ENCODE measurements at places on chromosomes 1 and 21. TPM values are rescaled to one million over a fixed set of nuclear protein-coding genes. Genes with fewer than 3 reads are reported as not detected.

Gene PPIAL4G
- 0.09 TPM for total RNA-seq

Gene RIPPLY3
- 2.8 TPM for total RNA-seq

Gene HSPA6
- 0.09 TPM for total RNA-seq

Gene SYTL1
- total RNA-seq, result 7.9 TPM

Gene DDR2
- 0.69 TPM for total RNA-seq

Gene EDARADD
- total RNA-seq, result 1.7 TPM

Gene ALX3
- not detected for total RNA-seq

Gene LMX1A
- total RNA-seq, result 8.7 TPM

Gene ANGPTL7
- total RNA-seq, result not detected

Gene GRIK3
- total RNA-seq, result 1.7 TPM

Gene GPX7
- 21.9 TPM for total RNA-seq

Gene F13B
- total RNA-seq, result not detected

Gene ZFP69B
- total RNA-seq, result 17.1 TPM

Gene OR10J1
- not detected for total RNA-seq

Gene ANGPTL3
- not detected for total RNA-seq

Gene GNG4
- 14.9 TPM for total RNA-seq

Gene PCNX2
- 26.2 TPM for total RNA-seq

Gene ZMYND12
- total RNA-seq, result 2.1 TPM

Gene POGK
- 47.7 TPM for total RNA-seq

Gene HSD11B1
- not detected for total RNA-seq

Gene FLG2
- total RNA-seq, result not detected

Gene CA6
- not detected for total RNA-seq

Gene AIRE
- total RNA-seq, result not detected

Gene NR5A2
- total RNA-seq, result not detected

Gene CYP4A11
- not detected for total RNA-seq

Gene MUL1
- 6.7 TPM for total RNA-seq

Gene AP4B1
- 13.1 TPM for total RNA-seq

Gene AGO4
- total RNA-seq, result 24.5 TPM

Gene TCEANC2
- 8.8 TPM for total RNA-seq

Gene KIF26B
- total RNA-seq, result 1.2 TPM

Gene CDK18
- total RNA-seq, result 25.5 TPM

Gene NR1I3
- not detected for total RNA-seq

Gene CENPF
- 213 TPM for total RNA-seq

Gene SAMSN1
- total RNA-seq, result not detected

Gene FAM72A
- 24.6 TPM for total RNA-seq

Gene SHE
- total RNA-seq, result not detected

Gene ZMYM1
- total RNA-seq, result 52.5 TPM

Gene MLLT11
- total RNA-seq, result 37.0 TPM

Gene PTGFR
- not detected for total RNA-seq

Gene OPTC
- total RNA-seq, result not detected

Gene SELP
- total RNA-seq, result not detected
